ENCODE measurements at places on chromosomes 11 and 22. TPM values are rescaled to one million over a fixed set of nuclear protein-coding genes. Genes with fewer than 3 reads are reported as not detected.

Gene TRPC6
- total RNA-seq, result 0.16 TPM

GRCh38 chr11:12756454-12756806 lies 82.2 kb downstream of the TEAD1 start:
- no peak for DNase-seq

- peak; percentile 56 for DNase-seq
Observed at GRCh38 chr11:57598831-57599155, 1.3 kb downstream of the SERPING1 start.

DNA sequence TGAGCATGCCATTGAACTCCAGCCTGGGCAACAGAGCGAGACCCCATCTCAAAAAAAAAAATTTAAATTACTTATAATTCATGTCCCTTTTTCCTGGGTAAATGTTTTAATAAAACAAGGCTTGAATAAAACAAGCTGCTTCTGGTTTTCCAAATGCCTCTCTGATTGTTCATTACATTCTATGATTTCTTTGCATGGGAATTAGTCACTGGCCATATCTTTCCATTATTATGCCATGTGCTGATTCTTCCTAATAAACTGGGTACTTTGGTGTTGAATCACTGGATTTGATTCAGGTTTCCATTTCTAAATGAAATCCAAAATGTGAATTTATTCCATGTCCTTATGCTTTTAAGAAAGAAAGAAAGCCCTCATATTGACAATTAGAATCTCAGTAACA lies 42.6 kb downstream of the ZNF215 start:
- peak; percentile 73 for DNase-seq

Gene PKP3
- 1.3 TPM for total RNA-seq

Gene A4GALT
- 22.2 TPM for total RNA-seq

Gene CCDC73
- total RNA-seq, result not detected

GRCh38 chr11:118592616-118593367 lies 14.6 kb upstream of the PHLDB1 start:
- DNase-seq, result peak; percentile 40

GRCh38 chr22:39577366-39577765 lies 6.8 kb downstream of the CACNA1I start:
- no peak for DNase-seq

Measured in fibroblast of the aortic adventitia (primary cell).